Chondrocyte (in vitro differentiated cells): ENCODE measurements at places on chromosomes 11 and 22. TPM values are rescaled to one million over a fixed set of nuclear protein-coding genes. Genes with fewer than 3 reads are reported as not detected.

Gene TMA7B
- total RNA-seq = not detected in 3 replicates

Gene APOL3
- total RNA-seq = 2.3 to 5.9 TPM (median 3.4 TPM) in 3 replicates

Gene ZNF280B
- 4.5 to 4.7 TPM (median 4.6 TPM) in 3 replicates for total RNA-seq

Gene PDGFB
- total RNA-seq = 10.5 to 16.9 TPM (median 16.5 TPM) in 3 replicates

Gene ATG13
- 60.6 to 76.0 TPM (median 67.1 TPM) in 3 replicates for total RNA-seq

Gene TBX10
- total RNA-seq = not detected in 3 replicates

Gene GNG3
- not detected in 3 replicates for total RNA-seq

Gene DGCR6
- total RNA-seq = 5.1 to 7.1 TPM (median 5.4 TPM) in 3 replicates

Gene CD59
- total RNA-seq = 579 to 718 TPM (median 705 TPM) in 3 replicates
